BJ (cell line): ENCODE measurements at places on chromosomes 4 and X. TPM values are rescaled to one million over a fixed set of nuclear protein-coding genes. Genes with fewer than 3 reads are reported as not detected.

- no peak for DNase-seq
Observed at GRCh38 chr4:117412661-117413060, 327.3 kb upstream of the TRAM1L1 start.

DNA sequence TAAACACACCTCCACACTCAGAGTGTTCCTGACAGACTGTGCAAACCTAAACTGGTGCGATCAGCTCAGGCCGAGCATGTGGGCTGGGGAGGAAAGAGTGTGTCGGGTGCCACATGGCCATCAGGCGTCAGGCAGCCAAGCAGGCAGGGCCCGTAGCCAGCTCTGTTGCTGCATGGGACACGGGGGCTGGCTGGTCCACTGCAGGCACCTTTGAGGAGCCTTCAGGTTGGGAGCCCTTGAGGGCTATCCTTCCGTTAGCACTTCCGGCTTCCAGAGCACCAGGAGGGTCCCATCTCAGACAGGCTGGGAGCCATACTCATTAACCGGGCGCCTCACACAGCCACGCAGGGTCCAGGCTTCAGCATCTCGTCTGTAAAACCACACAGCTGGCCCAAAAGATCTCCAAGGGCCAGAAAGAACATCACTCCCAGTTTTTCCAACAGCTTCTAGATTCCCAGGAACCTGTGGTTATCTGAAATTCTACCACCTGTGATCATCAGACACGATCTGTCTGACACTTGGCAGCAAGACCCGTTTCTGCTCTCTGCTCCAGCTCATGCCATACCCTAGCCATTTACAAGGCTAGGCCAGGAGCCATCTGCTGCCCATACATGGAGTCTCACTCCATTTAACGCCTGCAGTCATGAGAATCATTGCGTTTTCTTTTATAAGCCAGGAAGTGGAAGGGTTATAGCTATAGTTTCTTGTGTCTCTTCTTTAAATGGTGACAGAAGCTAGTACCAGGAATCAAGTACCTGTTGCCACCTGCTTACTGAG is 87.5 kb downstream of the NSUN7 start:
- DNase-seq: no peak

- DNase-seq: no peak
Observed at GRCh38 chr4:159443975-159444374, 341.1 kb downstream of the RAPGEF2 start.

TRMT44 gene
- 5.3 and 7.1 TPM in 2 replicates for polyA plus RNA-seq

DNA sequence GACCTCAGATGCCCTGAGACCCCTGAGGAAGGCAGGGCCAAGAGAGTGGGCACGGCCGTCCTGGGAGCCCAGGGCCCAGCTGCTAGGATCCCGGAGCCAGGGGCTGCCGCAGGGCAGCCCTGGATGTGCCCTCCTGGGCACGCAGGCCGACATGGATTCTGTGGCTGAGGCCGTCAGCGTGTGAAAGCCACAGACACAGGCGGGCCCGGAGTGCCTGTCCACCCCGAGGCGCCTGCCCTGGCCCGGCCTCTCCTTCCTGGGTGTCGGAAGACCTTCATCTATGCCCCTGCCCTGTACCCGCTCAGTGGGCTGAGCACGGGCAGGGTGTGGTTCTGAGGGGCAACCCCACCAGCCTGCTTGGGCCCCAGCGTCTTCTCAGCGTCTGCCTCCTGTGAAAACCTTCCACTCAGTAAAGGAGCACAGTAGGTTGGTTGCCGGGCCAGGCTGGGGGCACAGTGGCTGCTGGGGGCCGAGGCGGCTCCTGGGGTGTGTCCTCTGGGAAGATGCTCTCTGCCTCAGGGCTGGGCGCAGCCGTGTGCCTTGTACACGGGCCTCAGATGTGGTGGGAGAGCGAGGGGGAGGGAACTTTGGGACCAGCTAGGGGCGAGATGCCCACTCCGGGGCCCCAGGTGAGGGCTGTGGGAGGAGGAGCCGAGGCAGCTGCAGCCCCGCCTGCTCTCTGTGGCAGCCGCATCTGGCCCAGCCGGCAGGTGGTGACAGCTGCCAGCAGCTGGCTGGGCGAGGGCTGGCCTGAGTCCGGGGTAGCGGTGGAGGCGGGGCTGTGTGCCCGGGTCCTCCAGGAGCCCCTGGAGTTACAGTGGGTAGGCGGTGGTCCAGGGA is 20.8 kb downstream of the FGFRL1 start:
- DNase-seq: no peak

GRCh38 chr4:153259661-153260060 is 55.4 kb downstream of the TRIM2 start:
- no peak for DNase-seq

DNA sequence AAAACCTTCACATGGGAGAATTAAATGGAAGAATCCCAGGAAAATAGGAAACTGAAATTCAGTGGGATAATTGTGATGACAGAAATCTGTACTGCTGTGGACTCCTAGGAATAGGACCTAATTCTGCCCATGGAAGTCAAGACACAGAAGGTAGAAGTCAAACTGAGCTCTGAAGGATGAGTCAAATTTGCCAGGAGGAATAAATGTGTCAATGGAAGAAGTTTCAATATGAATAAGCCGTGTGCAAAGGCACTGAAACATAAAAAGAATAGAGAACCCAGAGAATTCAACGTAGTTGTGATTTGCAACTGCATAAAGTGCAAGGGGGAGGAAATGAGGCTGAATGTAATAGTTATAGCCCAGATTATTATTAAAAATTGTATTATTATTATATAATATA is 11.6 kb downstream of the ENAM start:
- no peak for DNase-seq

DNA sequence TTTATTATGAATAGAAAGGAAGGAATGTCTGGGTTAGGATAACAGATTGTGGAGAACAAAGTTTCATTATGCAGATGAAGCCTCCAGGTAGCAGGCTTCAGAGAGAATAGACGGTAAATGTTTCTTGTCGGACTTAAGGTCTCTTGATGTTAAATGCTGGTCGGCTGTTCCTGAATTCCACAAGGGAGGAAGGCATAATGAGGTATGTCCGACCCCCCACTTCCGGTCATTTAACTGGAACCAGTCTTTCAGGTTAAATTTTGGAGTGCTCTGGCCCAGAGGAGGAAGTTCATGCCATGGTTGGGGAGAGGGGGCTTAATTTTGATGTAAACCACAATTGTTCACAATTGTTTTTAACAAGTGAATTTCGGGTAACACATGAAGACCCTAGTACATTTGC is 158.1 kb upstream of the VCX3A start:
- no peak for DNase-seq

- no peak for DNase-seq
Observed at GRCh38 chrX:51024106-51024696, 113.7 kb downstream of the BMP15 start.

DNA sequence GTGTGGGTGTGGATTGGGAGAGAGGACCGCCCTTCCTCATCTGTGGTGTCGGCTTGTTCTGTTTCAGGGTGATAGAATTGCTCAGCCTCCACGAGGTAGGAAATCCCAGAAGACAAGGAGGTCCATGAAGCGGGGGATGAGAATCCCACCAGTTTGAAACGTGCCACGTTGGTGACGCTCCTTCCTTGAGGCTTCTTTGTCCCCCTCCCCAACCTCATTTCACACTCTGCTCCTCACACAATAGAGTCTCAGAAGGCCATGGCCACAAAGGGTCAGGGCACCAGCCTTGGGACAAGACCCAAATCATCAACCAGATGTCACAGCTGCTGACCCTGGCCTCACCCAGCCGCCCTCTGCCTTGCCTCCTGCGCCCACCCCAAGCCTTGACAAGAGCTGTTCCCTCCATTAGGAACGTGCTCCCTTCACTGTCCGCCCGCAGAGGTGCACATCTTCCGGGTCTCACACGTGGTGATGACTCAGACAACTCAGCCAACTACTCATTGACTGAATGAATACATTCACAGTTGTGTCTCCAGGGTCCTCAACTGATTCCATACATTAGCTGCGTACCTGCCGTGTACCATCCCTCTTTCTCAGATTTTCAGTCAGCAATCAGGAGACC is 18.3 kb downstream of the BLOC1S4 start:
- DNase-seq: no peak

GRCh38 chr4:7412554-7412912 is 22.2 kb downstream of the PSAPL1 start:
- no peak for DNase-seq

FAM193A gene
- 5.5 and 5.9 TPM in 2 replicates for polyA plus RNA-seq

GRCh38 chr4:109014593-109015412 is 251.9 kb upstream of the ETNPPL start:
- DNase-seq: no peak

GRCh38 chrX:135009838-135010237 is 12.5 kb downstream of the RTL8B start:
- no peak for DNase-seq

- no peak for DNase-seq
Observed at GRCh38 chr4:175460414-175460813, 351.6 kb downstream of the GPM6A start.

DNA sequence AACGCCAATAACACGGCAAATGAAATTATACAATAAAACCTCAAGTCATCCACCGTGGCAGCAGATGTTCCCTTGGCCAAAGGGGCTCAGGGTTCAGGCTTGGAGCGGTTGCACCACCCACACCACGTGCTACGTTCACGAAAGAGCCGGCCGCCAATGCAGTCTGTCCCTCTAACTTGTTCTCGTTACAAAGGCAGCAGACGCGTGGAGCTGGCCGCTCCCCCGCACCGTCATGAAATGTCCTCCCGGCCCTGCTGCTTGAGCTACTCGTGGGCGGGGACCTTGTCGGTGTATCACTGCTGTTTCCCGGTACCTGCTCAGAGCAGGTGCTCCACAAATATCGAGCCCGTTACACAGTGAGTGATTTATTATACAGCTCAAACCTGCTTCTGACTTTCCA is 36.4 kb upstream of the MAN2B2 start:
- no peak for DNase-seq

- DNase-seq: no peak
Observed at GRCh38 chr4:120232050-120232449, 165.4 kb upstream of the MAD2L1 start.

- DNase-seq: no peak
Observed at GRCh38 chrX:54248309-54248708, 65.3 kb upstream of the FAM120C start.

- no peak for DNase-seq
Observed at GRCh38 chrX:119971184-119971583, 27.6 kb upstream of the NKAP start.

DNA sequence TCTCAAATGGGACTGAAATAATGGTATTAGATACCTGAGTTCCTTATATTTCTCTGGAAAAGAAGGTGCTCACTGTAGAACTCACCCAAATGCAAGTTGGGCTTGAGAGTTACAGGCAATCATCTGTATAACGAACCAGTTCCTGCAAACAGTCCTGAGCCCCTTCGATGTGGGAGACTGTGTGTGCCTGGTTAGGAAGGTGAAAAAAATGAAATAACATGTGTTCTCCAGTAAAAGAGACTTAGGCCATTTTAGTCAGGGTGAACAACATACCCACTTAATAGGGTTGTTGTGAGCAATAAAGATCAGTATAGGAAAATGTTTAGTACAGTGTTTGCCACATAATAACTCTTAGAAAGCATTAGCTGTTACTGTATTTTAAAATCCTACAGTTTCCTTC is 23.4 kb downstream of the STIM2 start:
- DNase-seq: no peak

GAK gene
- 20.0 and 26.3 TPM in 2 replicates for polyA plus RNA-seq

SPACA5B gene
- not detected in 2 replicates for polyA plus RNA-seq

DNA sequence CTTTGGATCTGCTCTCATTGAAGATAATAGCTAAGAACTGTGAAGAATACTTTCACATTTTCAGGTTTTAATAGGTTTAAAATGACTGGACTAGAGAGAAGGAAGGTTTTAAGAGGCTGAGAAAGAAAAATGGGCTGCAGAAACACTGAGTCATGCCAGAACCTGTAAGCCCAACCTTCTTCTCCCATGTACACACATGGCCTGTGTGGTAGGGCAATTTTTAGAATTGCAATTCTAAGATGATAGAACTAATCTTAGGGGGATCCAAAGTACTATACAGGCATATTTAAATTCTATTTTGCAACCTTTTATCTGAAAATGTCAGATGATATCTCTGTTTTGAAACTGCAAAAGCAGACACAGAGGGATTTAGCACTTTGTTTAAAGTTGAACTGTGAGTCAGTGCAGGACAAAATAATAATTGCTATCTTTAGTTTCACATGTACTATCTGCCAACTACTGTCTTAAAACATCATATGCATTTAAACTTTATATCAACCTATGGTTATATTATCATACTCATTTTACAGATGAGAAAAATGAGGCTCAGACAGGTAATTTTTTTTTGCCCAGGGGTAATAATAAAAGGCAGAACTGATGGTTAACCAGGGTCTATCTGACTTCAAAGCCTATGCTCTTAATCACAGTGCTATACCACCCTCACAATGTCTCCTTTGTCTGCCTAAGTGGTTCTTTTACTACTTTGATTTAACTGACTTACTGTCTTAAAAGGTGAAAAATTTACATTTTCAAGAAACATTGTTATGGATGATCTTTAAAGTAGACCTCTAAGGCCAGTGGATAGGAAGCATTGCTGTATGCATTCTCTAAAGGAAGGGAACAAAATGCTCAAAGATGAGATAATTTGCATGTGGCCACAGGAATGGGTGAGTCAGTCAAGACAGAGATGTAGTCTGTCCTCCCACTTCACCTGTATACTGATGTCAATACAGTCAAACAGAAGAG is 4.3 kb downstream of the TMPRSS11E start:
- no peak for DNase-seq

GRCh38 chr4:180156684-180157083 is 2086.5 kb upstream of the TENM3 start:
- DNase-seq: no peak

DNA sequence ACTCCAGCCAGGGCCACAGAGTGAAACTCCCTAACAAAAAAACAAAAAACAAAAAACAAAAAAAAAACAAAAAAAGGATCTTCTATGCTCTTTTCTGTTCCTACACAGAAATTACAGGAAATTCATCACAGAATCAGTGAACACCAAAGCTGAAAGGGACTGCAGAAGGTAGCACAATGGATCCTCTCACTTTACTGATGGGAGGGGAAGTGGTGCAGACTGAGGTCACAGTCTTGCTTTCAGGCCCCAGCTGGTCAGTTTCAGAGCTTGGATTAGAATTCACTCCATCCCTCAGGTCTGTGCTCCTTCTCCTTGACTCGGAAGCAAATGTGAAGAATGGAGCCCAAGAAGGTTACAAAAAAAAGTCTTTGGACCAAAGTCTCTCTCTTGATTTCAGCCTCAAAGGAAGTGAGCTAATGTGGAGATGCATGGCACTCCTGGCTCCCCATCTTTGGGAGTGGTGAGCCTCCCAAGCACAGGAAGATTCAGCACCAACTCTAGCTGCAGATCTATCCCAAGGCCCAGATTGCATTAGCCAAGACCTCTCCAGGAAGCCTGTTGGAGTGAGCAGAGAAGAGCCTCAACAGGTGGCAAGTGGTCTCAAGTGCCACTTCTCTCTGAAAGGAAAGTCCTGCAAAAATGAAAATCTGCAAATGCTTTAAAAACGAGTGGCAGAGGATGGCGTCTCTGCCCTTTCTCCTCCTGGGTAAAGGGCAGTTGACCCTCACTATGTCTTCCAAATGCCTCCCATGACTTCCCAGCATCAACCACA is 176.0 kb downstream of the MAML3 start:
- DNase-seq: no peak

GRCh38 chr4:150579551-150580234 is 2.3 kb upstream of the MAB21L2 start:
- no peak for DNase-seq

ARAP2 gene
- not detected in 2 replicates for polyA plus RNA-seq
